ENCODE measurements at places on chromosomes 7 and 10. TPM values are rescaled to one million over a fixed set of nuclear protein-coding genes. Genes with fewer than 3 reads are reported as not detected.

GPR158 gene
- not detected for total RNA-seq

NOD1 gene
- 21.9 TPM for total RNA-seq

FAM13C gene
- 0.73 TPM for total RNA-seq

ZNF735 gene
- total RNA-seq, result not detected

DGKB gene
- total RNA-seq, result not detected

NKX1-2 gene
- not detected for total RNA-seq

HOXA11 gene
- total RNA-seq, result 4.0 TPM

SLC13A1 gene
- total RNA-seq, result not detected

POU6F2 gene
- not detected for total RNA-seq

PNLIP gene
- total RNA-seq, result not detected

CRYGN gene
- total RNA-seq, result not detected

DPYSL4 gene
- total RNA-seq, result 8.2 TPM

CALCR gene
- not detected for total RNA-seq

RBM28 gene
- 20.9 TPM for total RNA-seq

SPDYE5 gene
- not detected for total RNA-seq

GDF2 gene
- not detected for total RNA-seq

RELN gene
- total RNA-seq, result 27.9 TPM

DMBT1 gene
- total RNA-seq, result not detected

IDI2 gene
- not detected for total RNA-seq

ELFN1 gene
- total RNA-seq, result 0.84 TPM

SPDYE2B gene
- not detected for total RNA-seq

FOXI2 gene
- not detected for total RNA-seq

C10orf95 gene
- total RNA-seq, result not detected

CUBN gene
- total RNA-seq, result 6.8 TPM

HOXA6 gene
- 6.5 TPM for total RNA-seq

TMEM139 gene
- not detected for total RNA-seq

CH25H gene
- total RNA-seq, result 6.7 TPM

LRRN3 gene
- not detected for total RNA-seq

CC2D2B gene
- not detected for total RNA-seq

GIMAP8 gene
- 16.7 TPM for total RNA-seq

UNCX gene
- not detected for total RNA-seq

SPACDR gene
- 3.4 TPM for total RNA-seq

MOGAT3 gene
- total RNA-seq, result not detected

COL28A1 gene
- not detected for total RNA-seq

VSTM4 gene
- total RNA-seq, result 0.40 TPM

GNGT1 gene
- not detected for total RNA-seq

ZDHHC6 gene
- 22.1 TPM for total RNA-seq

PGAM2 gene
- total RNA-seq, result not detected

SLC18A3 gene
- not detected for total RNA-seq

CLCN1 gene
- not detected for total RNA-seq

RADIL gene
- total RNA-seq, result 0.47 TPM

GRID2IP gene
- not detected for total RNA-seq

All from mammary microvascular endothelial cell (primary cell).